Activated naive CD8-positive, alpha-beta T cell treated with anti-CD3 and anti-CD28 coated beads, Interleukin-2, amount 50 U/mL, for 24 hours (primary cell): ENCODE measurements at places on chromosomes 3 and 15.

DNA sequence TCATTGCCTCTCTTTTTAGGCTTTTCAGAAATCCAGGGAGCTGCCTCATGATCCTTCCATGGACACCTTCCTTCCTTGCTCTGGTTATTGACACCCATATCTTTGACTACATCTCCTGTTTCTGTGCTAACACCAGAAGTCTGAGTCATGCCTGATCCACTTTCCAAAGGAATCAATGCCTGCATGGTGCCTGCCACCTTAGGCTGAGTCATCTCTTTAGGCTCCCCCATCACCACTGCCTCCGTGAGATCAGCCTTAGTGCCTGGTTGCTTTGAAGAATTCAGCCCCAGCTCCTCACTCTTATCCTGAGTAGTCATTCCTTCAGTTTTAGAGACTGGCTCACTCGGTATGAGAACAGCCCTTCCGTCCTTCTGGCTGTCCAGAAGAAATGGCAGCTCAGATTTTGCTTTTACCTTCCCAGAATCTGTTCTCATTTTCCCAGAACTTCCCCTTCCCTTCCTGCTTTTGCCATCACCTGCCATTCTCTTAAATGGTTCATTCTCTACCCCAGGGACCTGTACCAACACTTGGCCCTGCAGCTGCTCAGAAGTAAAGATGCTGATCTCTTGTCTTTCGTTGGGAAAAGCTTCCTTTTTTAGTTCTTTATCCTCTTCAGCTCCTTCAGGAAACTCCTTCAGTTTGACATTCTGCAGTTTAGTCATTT lies 105.3 kb downstream of the MAP4 start:
- H3K4me1 ChIP-seq: peaks cover 6% of the 10 kb centered on the region
- H3K27ac ChIP-seq: no peak overlapping the region
- peaks cover 62% of the 10 kb centered on the region for H3K36me3 ChIP-seq
- H3K27me3 ChIP-seq: no peaks in the 10 kb centered on the region

DNA sequence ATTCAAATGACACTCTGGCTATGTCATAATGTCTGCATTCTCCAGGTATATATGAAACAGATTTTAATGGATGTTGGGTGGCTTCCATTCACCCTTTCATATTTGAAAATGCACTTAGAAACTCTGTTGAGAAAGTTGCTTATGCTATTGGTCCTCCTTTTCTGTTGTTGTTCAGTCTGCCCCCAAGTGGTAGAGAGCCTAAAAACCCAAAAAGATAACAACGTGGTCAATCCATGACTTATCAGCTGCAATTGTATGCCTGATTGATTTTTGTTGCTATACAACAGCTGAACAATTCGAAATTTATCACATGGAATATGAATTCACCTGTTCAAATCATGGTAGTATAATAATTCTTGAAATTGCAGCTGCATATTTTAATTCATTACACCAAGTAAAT lies 279.8 kb downstream of the ROBO2 start:
- H3K27me3 ChIP-seq: no peaks in the 10 kb centered on the region
- H3K4me3 ChIP-seq: no peak overlapping the region
- H3K36me3 ChIP-seq: no peaks in the 10 kb centered on the region
- H3K4me1 ChIP-seq: no peaks in the 10 kb centered on the region
- no peak overlapping the region for H3K27ac ChIP-seq
- DNase-seq: no peak

GRCh38 chr3:185658943-185659342 lies 72.8 kb downstream of the SENP2 start:
- H3K27ac ChIP-seq: no peak overlapping the region
- H3K27me3 ChIP-seq: peaks cover 7% of the 10 kb centered on the region
- H3K4me3 ChIP-seq: no peak overlapping the region
- H3K4me1 ChIP-seq: no peaks in the 10 kb centered on the region

DNA sequence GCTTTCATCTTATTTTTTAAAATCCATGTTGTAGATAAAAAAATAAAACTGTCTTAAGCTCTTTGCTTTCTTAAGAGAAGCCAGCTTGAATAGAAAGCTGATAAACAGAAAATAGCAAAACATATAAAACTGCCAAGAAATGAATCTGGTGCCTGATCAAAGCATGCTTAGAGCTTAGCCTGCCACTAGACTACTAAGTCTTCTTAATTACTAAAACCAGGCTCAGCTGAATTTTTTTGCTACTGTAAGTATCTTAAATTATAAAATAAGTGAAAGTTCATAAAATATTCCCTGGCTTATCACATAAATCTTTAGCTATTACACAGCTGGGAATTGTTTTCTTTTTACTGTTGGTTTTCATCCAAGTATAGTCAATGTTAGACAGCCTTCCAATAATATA lies 803.9 kb downstream of the DIPK2A start:
- no peak overlapping the region for H3K4me3 ChIP-seq
- H3K4me1 ChIP-seq: no peaks in the 10 kb centered on the region
- H3K27me3 ChIP-seq: no peaks in the 10 kb centered on the region
